Stimulated activated CD4-positive, alpha-beta T cell treated with anti-CD3 and anti-CD28 coated beads, Interleukin-12 subunit alpha, Interleukin-12 subunit beta, amount 100 ng/mL, for 24 hours (primary cell): ENCODE measurements at places on chromosomes 5 and 9.

GRCh38 chr9:18980189-18980588 lies 52.8 kb downstream of the SAXO1 start:
- no peak for DNase-seq

DNA sequence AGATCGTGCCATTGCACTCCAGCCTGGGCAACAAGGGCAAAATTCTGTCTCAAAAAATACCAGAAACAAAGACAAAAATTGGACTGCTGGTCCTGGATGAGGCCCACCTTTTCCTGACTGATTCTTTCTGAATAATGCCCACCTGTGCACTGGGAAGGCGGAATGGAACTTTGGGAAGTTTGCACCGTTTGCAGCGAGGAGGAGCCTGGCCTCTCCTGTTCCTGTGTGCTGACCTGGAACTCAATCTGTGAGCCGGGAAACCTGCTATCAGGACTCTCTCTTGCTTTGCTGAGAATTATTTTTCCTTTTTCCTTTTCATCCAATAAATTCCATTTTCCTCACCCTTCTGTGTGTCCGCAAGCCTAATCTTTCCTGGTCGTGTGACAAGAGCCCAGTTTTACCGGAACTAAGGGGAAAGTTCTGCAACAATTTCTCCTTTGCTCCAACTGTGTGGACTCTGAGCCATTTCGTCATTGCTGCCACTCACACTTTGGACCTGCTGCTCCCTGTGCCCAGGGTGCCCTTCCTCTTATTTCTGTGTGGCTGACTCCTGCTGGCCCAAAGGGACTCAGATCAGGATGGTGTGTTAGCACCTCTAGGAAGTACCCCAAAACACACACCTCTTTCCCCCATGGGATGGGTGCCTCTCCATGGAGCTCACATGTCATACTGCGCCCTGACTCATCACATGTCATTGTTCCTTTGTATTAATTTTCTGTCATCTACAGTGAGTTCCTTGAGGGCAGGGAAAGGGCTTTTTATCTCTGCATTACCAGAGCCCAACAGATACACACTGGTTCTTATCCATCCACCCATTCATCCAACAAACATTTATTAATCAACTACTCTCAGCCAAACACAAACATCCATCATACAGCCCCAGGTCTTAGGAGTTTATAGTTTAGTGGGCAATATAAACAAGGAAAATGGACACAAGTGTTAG lies 4.7 kb upstream of the GLRX start:
- no peak for DNase-seq

DNA sequence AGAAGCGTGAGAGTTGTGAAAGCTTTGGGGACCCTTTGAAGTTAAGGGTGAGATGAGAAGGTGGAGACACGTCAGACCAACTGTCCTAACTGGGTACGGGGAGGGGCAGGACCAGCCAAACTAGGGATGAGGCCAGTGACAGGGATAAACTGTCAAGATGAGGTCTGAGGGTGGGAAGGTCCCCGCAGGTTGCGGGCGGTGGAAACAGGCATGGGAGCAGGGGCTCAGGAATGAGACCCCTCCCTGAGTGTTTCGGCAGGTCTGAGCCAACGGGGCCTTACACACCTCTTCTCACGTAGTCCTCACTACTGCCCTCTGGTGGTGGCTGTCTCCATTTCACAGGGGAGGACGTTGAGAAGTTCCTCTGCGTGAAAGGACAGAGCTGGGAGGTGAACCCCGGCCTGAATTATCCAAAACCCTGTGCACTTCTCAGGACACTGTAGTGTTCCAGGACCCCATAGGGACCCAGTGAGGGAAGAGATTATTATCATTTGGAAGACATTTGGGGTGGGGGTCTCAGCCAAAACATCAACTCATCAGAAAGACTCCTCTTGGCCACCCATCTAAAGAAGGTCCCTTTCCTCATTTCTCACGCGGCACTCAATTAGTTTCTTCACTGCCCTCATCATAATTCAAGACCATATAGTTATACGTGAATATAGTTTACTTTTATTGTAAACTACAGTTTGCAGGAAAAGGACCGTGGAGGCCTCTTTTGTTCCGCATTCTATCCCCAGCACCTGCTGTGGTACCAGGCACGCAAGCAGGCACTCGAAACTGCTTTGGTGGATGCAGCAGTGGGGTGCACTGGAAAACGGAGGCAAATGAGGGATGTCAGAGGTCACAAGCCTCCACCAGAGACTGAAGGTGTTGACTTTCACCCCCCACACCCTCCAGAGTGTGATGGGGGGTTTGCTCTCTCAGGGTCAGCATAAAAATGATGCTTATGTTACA lies 21.7 kb upstream of the NANS start:
- DNase-seq = peak; percentile 94

GRCh38 chr9:68949271-68950000 lies 64.5 kb downstream of the PRKACG start:
- peak; percentile 24 for DNase-seq

- DNase-seq = no peak
Observed at GRCh38 chr5:153696256-153696655, 205.8 kb downstream of the GRIA1 start.

- DNase-seq = no peak
Observed at GRCh38 chr9:109110329-109111021, 9.3 kb downstream of the TMEM245 start.

DNA sequence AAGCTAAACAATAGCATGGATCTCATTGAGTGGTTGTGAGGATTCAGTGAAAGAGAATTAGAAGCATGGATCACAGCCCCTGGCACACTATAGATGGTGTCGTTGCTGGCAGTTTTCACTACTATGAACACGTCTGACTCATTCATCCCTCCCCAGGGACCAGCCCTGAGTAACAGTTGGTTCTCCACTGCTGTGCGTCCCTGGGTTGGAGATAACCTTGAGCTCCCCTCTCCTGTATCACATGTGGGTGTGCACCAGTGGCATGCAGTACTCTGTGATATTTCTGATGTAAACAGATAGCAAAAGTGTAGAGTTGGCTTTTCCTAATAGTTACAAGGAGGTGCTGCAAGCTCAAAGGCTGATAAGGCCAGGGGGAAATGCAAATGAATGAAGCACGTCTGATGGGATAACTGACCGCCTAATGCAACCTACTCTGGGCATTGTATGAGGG lies 8.8 kb upstream of the LCP2 start:
- DNase-seq = no peak

GRCh38 chr5:97627272-97627671 lies 444.2 kb upstream of the RIOK2 start:
- no peak for DNase-seq
